ENCODE measurements at places on chromosomes 7 and 10. TPM values are rescaled to one million over a fixed set of nuclear protein-coding genes. Genes with fewer than 3 reads are reported as not detected.

DNA sequence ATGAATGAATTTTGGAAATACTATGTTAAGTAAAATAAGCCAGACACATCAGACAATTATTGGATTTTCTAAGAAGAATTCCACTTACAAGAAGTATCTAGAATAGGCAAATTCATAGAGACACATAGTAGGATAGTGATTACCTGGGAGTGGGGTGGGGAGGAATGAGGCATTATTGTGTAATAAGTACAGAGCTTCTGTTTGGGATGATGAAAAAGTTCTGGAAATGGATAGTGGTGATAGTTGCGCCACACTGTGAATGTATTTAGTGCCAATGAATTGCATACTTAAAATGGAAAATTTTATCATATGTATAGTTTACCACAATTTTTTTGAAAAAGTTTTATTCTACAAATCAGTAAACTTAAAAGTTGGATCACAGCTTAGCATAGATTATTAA lies 297.2 kb upstream of the KAT6B start:
- H3K4me3 ChIP-seq, result no peak overlapping the region
- H3K27me3 ChIP-seq, result no peaks in the 10 kb centered on the region
- no peaks in the 10 kb centered on the region for H3K4me1 ChIP-seq
- no peak for ATAC-seq
- H3K27ac ChIP-seq, result no peak overlapping the region

GRCh38 chr10:51615764-51616298 lies 83.6 kb downstream of the CSTF2T start:
- H3K27me3 ChIP-seq, result no peaks in the 10 kb centered on the region
- no peak overlapping the region for H3K4me3 ChIP-seq
- H3K4me1 ChIP-seq, result no peaks in the 10 kb centered on the region
- ATAC-seq, result no peak

- no peak overlapping the region for H3K4me3 ChIP-seq
- H3K27ac ChIP-seq, result no peak overlapping the region
- no peak for ATAC-seq
- no peaks in the 10 kb centered on the region for H3K36me3 ChIP-seq
These were observed 220.1 kb downstream of the TNS3 start for GRCh38 chr7:47361746-47362215.

DNA sequence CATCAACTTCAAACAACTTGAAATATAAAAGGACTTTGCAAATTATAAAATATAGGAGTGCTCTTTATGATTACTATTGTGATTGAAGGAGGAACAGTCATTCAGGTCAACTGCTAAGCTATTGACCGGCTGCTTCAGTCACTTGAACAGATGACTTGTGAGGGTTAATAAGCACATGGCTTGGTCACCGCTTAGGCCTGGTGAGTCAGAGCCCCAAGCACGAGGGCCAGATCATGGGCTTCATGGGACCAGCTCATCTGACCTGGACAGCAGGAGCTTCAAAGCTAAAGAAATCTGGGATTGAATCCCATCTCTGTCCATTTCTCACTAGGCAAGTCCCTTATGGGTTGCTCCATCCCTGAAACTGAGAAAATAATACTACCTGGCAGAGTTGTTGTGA lies 60.4 kb upstream of the ADO start:
- no peaks in the 10 kb centered on the region for H3K4me1 ChIP-seq
- no peak overlapping the region for H3K4me3 ChIP-seq
- no peak overlapping the region for H3K27ac ChIP-seq
- H3K36me3 ChIP-seq, result no peaks in the 10 kb centered on the region
- no peak for ATAC-seq

- no peak for ATAC-seq
- no peaks in the 10 kb centered on the region for H3K4me1 ChIP-seq
- H3K4me3 ChIP-seq, result no peak overlapping the region
- no peaks in the 10 kb centered on the region for H3K36me3 ChIP-seq
These were observed 468.8 kb upstream of the MGMT start for GRCh38 chr10:128998101-128998805.

DNA sequence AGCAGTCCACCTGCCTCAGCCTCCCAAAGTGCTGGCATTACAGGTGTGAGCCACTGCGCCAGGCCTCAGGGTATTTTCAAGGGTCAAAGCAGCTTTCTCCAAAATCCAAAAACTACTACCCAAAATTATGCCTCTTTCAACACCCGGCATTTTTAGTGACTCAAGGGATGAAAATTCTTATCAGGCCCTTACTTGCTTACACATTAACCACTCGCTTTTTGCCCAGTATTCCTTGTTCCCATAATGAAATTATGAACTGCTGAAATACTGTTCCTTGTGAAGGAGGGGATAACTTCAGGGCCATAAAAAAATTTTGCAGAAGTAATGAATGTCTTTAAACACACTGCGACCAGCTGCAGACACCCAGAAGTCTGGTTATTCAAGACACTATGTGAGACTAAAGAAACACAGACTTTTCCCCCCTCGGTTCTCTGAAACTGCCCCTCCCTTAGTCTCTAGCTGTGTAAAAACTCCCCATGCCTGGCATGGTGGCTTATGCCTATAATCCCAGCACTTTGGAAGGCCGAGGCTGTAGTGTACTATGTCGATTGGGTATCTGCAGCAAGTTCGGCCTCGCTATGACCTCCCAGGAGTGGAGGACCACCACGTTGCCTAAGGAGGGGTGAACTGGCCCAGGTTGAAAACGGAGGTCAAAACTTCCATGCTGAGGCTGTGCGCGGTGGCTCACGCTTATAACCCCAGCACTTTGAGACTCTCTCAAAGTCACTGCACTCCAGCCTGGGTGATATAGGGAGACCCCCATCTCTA lies 12.0 kb downstream of the FXYD4 start:
- ATAC-seq, result no peak
- no peak overlapping the region for H3K4me3 ChIP-seq
- H3K36me3 ChIP-seq, result peaks cover 40% of the 10 kb centered on the region
- no peaks in the 10 kb centered on the region for H3K4me1 ChIP-seq
- H3K27me3 ChIP-seq, result no peaks in the 10 kb centered on the region
- H3K27ac ChIP-seq, result no peak overlapping the region

- H3K4me3 ChIP-seq, result no peak overlapping the region
- H3K4me1 ChIP-seq, result no peaks in the 10 kb centered on the region
- no peak for ATAC-seq
- peaks cover 97% of the 10 kb centered on the region for H3K36me3 ChIP-seq
These were observed 39.9 kb upstream of the TMEM236 start for GRCh38 chr10:17712053-17712452.

DNA sequence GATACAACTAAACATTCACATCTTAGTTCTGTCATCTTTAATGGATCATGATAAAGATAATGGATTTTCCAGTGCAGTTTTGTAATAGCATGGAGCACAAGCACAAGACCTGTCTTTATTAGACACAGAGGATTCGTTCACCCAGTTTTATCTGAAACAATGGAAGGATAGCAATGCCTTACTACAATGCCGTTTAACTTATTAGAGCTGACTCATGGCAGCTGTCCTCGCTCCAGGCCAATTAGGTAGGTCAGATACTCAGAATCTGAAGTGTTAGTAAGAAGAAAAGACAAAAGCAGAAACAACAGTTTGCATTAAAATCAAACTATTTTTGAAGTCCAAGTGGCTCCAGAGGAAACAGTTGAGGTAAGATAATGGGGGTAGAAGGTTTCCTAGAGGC lies 12.8 kb downstream of the OR13A1 start:
- peaks cover 9% of the 10 kb centered on the region for H3K27me3 ChIP-seq
- no peak overlapping the region for H3K4me3 ChIP-seq
- no peak for ATAC-seq
- no peak overlapping the region for H3K27ac ChIP-seq
- no peaks in the 10 kb centered on the region for H3K4me1 ChIP-seq

DNA sequence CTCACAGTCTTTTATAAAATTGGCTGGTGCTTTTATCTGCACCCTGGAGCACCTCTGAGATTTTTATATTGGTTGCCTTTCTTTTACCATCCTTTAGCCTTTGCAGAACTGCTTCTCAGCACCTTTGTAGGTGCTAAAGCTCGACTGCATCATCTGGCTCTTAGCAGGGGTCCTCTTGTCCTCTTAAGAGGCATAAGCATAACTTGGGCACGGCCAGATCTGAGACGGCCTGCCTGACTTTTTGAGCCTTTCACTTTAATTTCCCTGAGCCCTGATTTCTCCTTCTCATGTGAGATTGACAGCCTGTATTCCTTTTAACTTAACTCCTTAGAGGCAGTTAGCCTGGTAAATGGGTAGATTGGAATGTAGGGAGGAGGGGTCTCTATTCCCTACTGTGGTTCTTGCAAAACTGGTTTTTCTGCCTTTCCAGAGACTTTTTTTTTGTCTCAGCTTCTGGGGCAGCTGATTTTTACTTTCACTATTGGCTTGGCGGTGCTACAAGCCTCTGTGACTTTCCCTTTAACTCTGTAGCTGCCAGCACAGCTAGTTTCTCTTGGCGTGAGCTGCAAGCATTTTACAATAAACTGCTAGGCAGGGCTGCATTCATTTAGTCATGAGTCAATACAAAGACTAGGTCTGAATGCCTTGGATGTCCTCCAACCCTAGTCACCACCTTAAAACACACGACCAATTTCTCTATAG lies 24.0 kb downstream of the ZPBP start:
- ATAC-seq, result peak; percentile 53
- peaks cover 3% of the 10 kb centered on the region for H3K4me1 ChIP-seq
- H3K36me3 ChIP-seq, result no peaks in the 10 kb centered on the region
- H3K27ac ChIP-seq, result no peak overlapping the region
- H3K4me3 ChIP-seq, result peak overlapping the region; percentile 56

DNA sequence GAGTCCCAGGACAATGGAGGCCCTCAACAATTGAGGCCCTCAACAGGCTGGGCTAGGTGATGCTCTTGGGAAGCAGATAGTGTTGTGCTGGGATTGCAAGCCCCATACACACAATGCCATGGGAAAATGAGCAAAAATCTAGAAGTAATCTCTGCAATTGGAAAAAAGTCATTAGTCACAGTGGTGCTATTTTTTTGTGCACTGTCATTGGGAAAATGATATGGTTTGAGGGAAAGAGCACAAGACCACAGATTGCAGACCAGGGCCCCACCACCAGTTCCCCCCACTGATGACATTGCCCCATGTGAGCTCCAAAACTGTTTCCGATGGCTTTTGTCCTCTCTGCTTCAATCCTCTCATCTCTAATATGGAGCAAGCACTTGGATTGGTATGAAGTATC lies 1.9 kb downstream of the KCTD7 start:
- H3K4me3 ChIP-seq, result no peak overlapping the region
- H3K4me1 ChIP-seq, result no peaks in the 10 kb centered on the region
- H3K36me3 ChIP-seq, result peaks cover 16% of the 10 kb centered on the region
- ATAC-seq, result no peak

DNA sequence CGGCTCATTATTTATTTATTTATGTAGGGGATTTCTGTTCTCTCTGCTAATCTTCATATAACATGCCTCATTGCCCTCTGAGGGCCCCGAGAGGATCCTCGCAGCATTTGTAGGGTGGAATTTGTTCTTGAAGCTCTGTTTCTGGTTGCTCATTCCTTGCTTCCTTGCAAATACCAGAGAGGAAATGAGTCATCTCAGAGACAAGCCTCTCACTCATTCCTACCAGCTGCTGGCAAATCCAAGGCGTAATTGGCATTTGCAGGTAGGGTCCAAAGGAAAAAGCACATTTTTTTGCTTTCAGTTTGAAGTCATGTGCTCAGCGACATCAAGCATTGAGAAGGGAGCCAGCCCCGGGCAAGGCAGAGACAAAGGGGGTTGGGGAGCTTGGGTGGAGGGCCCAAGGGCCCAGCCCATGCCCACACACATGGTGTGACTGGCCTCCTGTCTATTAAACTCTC lies 501.6 kb downstream of the GALNT17 start:
- H3K27me3 ChIP-seq, result no peaks in the 10 kb centered on the region
- ATAC-seq, result no peak
- no peak overlapping the region for H3K4me3 ChIP-seq
- no peaks in the 10 kb centered on the region for H3K36me3 ChIP-seq

DNA sequence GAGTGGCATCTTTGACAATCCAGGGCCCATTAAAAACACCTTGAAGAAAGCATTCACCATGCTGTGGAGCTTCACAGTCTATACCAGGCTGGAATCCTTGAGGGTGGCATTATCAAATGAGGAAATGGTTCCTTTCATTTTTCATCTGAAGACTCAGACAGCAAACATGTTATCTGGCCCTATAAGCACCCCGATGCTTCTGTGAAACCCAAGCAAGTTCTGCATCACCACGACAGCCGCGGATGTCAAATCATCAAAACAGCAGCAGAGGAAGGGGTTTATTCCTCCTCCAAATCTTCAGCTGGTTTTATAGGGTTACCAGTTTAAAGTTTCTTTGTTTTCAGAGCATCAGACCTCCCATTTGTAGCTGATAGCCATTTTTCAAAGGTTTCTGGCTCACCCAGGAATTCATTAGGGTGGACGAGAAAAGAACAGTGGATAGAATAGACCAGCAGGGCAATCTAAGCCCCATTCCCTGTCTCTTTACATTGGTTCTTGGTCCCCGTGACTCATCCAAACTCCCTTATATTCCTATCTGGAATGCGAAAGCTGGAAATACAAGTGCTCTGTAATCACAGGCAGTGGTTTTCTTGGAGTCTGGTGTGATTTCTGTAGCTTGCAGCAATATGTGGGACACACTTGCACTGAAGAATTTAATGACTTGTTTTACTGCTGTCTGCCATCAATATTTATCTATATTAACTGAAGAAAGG lies 217.9 kb downstream of the SKAP2 start:
- no peaks in the 10 kb centered on the region for H3K36me3 ChIP-seq
- H3K27me3 ChIP-seq, result no peaks in the 10 kb centered on the region
- no peak overlapping the region for H3K27ac ChIP-seq
- H3K4me1 ChIP-seq, result no peaks in the 10 kb centered on the region

GRCh38 chr7:102322202-102322715 lies 34.0 kb downstream of the SPDYE6 start:
- H3K36me3 ChIP-seq, result no peaks in the 10 kb centered on the region
- no peaks in the 10 kb centered on the region for H3K4me1 ChIP-seq
- peaks cover 64% of the 10 kb centered on the region for H3K27me3 ChIP-seq
- no peak overlapping the region for H3K4me3 ChIP-seq

- H3K36me3 ChIP-seq, result peaks cover 10% of the 10 kb centered on the region
- no peak overlapping the region for H3K27ac ChIP-seq
- no peak overlapping the region for H3K4me3 ChIP-seq
- no peak for ATAC-seq
- H3K27me3 ChIP-seq, result no peaks in the 10 kb centered on the region
- H3K4me1 ChIP-seq, result peaks cover 7% of the 10 kb centered on the region
These were observed 235.2 kb upstream of the GRB10 start for GRCh38 chr7:51017576-51018535.

DNA sequence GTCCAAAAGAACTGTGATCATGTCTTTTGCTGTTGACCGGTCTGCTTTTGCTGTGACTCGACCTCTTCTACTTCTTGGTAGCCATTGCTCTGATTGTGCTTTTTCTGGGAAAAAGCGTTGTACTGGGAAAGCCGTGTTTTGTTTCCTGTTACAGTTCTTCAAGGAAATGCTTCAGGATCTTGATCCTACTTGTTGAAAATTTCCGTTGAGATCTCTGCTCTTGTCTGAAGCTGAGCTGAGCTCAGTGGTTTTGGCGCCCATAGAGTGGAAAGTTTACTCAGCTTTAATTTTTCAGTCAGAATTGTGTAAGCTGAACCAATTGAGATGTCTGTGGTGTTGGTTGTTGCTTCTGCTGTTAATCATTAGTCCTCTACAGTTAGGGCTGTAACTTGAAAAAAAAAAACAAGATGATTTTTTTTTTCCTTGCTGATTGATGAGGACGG lies 302.2 kb downstream of the CCDC3 start:
- ATAC-seq, result peak; percentile 48
- peak overlapping the region; percentile 72 for H3K27ac ChIP-seq
- no peak overlapping the region for H3K4me3 ChIP-seq
- H3K4me1 ChIP-seq, result peaks cover 56% of the 10 kb centered on the region
- no peaks in the 10 kb centered on the region for H3K36me3 ChIP-seq
- no peaks in the 10 kb centered on the region for H3K27me3 ChIP-seq

Gene HOXA9
- total RNA-seq, result not detected

Gene NACAD
- total RNA-seq, result 7.5 TPM

Gene LLCFC1
- total RNA-seq, result not detected

Gene ERVW-1
- not detected for total RNA-seq

Gene WNT8B
- not detected for total RNA-seq

Gene CYP3A4
- not detected for total RNA-seq

Gene CYP26C1
- total RNA-seq, result 0.31 TPM

Gene HYAL4
- total RNA-seq, result not detected

Data from gastroesophageal sphincter (tissue), 4 donors.